Activated naive CD8-positive, alpha-beta T cell treated with anti-CD3 and anti-CD28 coated beads for 36 hours (primary cell): ENCODE measurements at places on chromosomes 4 and X. TPM values are rescaled to one million over a fixed set of nuclear protein-coding genes. Genes with fewer than 3 reads are reported as not detected.
A peak's percentile ranks its signal among the peaks of the same experiment; 100 is the strongest.

TAF7L gene
- not detected for total RNA-seq

CORIN gene
- not detected for total RNA-seq

F8A2 gene
- total RNA-seq = not detected

IL13RA1 gene
- total RNA-seq = 0.47 TPM

PNMA6F gene
- total RNA-seq = not detected

TAF1 gene
- total RNA-seq = 30.7 TPM

ABCE1 gene
- 210 TPM for total RNA-seq

SLC16A2 gene
- total RNA-seq = 0.68 TPM

PARM1 gene
- total RNA-seq = not detected

DNA sequence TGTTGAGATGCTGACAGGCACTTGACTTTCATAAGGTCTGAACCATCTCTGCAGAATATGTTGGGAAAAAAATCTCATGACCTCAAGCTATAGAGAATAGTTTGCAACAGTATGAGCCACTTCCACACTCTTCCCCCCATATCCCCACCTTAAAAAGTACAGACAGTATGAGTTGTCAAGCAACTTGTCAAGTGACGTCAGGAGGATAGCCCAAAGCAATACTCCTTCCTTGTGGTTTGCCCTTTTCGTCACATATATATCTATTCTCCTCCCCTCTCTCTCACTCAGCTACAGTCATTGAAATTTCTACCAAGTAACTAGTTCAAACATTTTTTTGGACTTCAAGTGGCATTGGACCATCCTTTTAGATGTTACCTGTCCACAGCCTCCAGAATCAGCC, 67.7 kb downstream of the MCF2 start:
- no peak overlapping the region for H3K27ac ChIP-seq
- no peaks in the 10 kb centered on the region for H3K36me3 ChIP-seq
- no peak overlapping the region for H3K4me3 ChIP-seq
- no peaks in the 10 kb centered on the region for H3K27me3 ChIP-seq
- DNase-seq = no peak

GRCh38 chr4:22670956-22671355, 21.8 kb upstream of the GBA3 start:
- H3K27me3 ChIP-seq = no peaks in the 10 kb centered on the region
- peaks cover 2% of the 10 kb centered on the region for H3K36me3 ChIP-seq
- H3K4me1 ChIP-seq = peaks cover 48% of the 10 kb centered on the region

- no peaks in the 10 kb centered on the region for H3K27me3 ChIP-seq
- H3K36me3 ChIP-seq = no peaks in the 10 kb centered on the region
- H3K4me1 ChIP-seq = peaks cover 7% of the 10 kb centered on the region
- no peak overlapping the region for H3K4me3 ChIP-seq
Measured at GRCh38 chrX:53795576-53795975, 109.1 kb upstream of the HUWE1 start.

DNA sequence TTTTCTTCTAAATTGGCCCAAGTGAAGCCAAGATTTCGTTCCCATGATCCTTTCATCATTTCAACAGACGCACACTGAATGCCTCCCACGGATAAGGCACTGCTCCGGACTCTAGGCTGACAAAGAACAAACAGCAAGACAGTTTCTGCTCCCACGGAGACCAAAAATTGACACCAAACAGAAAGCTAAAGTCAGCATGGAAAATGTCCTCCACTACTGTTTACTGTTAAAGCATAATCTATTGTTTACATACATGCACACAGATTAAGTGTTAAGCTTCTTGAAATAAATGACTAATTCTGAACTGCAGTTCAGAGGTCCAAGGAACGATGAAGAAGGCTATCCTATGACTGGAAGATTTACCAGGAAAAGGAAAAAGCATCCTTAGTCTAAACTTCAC, 199.6 kb downstream of the AASDH start:
- no peak for DNase-seq
- H3K4me3 ChIP-seq = no peak overlapping the region
- H3K4me1 ChIP-seq = no peaks in the 10 kb centered on the region
- no peaks in the 10 kb centered on the region for H3K36me3 ChIP-seq
- no peak overlapping the region for H3K27ac ChIP-seq

DNA sequence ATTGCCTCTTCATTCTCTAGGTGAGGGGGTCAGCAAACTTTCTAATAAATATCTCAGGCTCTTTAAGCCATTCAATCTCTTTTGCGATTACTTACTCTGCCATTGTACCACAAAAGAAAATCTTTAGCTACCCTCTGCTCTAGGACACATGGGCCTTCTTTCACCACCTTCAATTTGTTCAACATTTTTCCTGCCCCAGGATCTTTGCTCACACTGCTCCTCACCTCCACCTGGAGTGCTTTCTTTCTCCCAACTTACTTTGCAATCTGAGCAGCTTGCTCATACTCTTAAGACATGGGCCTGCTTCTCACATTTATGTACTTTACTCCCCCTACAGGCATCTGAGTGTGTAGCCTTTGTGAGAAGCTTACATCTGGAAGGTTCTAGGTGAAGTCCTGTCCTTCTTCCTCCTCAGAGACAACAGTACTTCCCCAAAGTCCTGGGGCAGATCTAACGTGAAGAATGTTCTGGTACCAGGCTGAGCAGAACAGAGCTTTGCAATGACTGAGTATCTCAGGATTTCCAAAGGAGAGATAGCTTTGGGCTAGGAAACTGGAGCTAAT, 55.0 kb upstream of the PRDM5 start:
- DNase-seq = no peak
- no peaks in the 10 kb centered on the region for H3K36me3 ChIP-seq
- H3K4me1 ChIP-seq = peaks cover 8% of the 10 kb centered on the region
- no peak overlapping the region for H3K4me3 ChIP-seq

GRCh38 chr4:127791391-127791790, 9.3 kb downstream of the HSPA4L start:
- no peak overlapping the region for H3K4me3 ChIP-seq
- H3K27me3 ChIP-seq = peaks cover 54% of the 10 kb centered on the region
- H3K4me1 ChIP-seq = no peaks in the 10 kb centered on the region
- no peak for DNase-seq
- H3K27ac ChIP-seq = no peak overlapping the region

DNA sequence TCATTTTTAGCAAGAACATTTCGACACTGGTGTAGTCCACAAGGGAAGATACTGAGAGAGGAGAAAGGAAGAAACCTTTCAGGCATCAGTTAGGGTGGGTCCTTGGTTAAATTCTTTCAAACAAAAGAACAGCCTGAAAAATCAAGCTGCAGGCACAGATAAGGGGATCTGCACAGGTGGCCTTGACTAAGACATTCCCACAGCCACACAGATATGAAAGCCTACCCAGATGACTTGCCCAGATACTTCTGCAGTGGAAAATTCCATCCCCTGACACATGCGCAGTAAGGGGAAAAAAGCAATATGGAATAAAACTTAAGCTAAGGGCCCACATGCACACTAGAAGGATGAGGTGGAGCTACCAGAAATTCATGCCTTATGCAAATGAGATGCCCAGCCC, 8.9 kb upstream of the TMEM165 start:
- H3K4me1 ChIP-seq = peaks cover 29% of the 10 kb centered on the region
- DNase-seq = no peak
- H3K27ac ChIP-seq = no peak overlapping the region
- no peaks in the 10 kb centered on the region for H3K27me3 ChIP-seq
- H3K4me3 ChIP-seq = no peak overlapping the region
- peaks cover 2% of the 10 kb centered on the region for H3K36me3 ChIP-seq

DNA sequence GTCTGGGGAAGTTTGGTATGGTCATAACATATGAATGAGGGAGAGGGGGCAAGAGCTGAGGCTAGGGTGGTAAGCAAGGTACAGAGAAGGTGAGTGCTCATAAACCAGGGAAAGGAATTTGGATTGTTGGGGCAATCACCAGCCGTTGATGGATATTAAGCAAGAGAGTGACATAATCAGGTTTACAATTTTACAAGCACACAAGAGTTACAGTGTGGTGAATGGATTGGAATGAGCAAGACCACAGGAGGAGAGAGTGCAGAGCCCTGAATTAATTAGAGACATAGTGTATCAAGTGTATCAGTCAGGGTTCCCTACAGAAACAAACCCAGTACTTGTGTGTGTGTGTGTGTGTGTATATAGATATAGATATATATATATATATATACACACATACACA, 18.7 kb upstream of the FMR1NB start:
- DNase-seq = no peak
- H3K27ac ChIP-seq = no peak overlapping the region
- no peaks in the 10 kb centered on the region for H3K27me3 ChIP-seq
- H3K36me3 ChIP-seq = peaks cover 1% of the 10 kb centered on the region

DNA sequence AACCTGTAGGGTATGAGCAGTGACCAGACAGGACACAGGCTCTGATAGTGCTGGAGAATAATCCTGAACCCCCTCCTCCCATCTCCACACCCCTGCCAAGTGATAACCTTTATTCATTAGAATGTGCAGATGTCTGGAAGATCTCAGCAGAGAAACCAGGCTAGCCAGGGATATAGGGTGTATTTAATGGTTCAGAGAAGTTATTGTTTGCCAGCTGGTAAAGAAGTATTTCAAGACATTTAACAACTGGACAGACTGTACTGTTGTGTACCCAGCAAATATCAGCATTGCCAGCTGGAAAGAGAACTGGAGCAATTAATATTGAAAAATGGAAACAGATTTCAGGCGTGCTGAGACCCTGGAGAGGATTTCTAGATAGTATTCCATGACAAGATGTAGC, 94.5 kb downstream of the RASGEF1B start:
- peaks cover 42% of the 10 kb centered on the region for H3K27me3 ChIP-seq
- DNase-seq = no peak
- no peak overlapping the region for H3K27ac ChIP-seq
- no peaks in the 10 kb centered on the region for H3K36me3 ChIP-seq
- H3K4me1 ChIP-seq = no peaks in the 10 kb centered on the region

DNA sequence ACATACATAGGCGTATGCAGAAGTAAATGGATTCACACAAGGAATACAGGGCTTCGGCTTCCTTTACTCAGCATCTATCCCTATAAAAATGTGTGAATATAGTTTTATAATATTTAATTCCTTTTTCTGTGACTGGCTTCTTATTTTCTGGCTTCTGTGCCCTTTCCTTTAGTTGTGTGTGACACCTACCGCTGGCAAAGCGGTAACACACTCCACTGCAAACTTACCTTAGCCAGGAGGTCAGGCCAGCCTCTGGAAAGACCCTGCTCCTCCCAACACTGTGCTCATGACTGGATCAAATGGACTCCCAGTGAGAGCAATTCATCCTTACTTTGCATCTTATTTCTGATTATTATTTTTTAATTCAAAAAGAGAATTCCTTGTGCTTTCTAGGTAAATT, 244.2 kb downstream of the ANK2 start:
- no peak for DNase-seq
- no peak overlapping the region for H3K27ac ChIP-seq
- peaks cover 3% of the 10 kb centered on the region for H3K27me3 ChIP-seq
- no peaks in the 10 kb centered on the region for H3K4me1 ChIP-seq
- no peaks in the 10 kb centered on the region for H3K36me3 ChIP-seq

DNA sequence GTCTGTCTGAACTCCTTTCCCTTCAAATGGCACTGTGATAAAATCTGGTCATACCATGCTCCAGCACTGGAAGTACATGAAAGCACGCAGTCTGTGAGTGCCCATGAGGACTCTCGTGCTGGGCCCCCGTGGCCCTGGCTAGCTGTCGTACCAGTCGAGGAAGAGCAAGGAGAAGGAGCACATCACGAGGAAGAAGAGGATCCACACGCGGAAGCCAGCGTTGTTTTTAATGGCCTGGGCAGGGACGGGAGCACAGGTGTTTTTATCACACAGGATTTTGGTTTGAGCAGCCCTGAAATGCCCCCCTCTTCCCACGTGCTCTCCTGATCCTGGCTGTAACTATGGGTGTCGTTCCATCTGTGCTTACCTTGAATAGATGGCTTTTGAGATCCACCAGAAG, 33.0 kb downstream of the NSG1 start:
- H3K4me1 ChIP-seq = peaks cover 21% of the 10 kb centered on the region
- no peak for DNase-seq
- peak overlapping the region; percentile 47 for H3K27ac ChIP-seq

- no peak for DNase-seq
- no peaks in the 10 kb centered on the region for H3K4me1 ChIP-seq
- no peak overlapping the region for H3K27ac ChIP-seq
- H3K36me3 ChIP-seq = no peaks in the 10 kb centered on the region
- H3K27me3 ChIP-seq = peaks cover 3% of the 10 kb centered on the region
Measured at GRCh38 chr4:114780205-114780604, 181.6 kb downstream of the UGT8 start.

DNA sequence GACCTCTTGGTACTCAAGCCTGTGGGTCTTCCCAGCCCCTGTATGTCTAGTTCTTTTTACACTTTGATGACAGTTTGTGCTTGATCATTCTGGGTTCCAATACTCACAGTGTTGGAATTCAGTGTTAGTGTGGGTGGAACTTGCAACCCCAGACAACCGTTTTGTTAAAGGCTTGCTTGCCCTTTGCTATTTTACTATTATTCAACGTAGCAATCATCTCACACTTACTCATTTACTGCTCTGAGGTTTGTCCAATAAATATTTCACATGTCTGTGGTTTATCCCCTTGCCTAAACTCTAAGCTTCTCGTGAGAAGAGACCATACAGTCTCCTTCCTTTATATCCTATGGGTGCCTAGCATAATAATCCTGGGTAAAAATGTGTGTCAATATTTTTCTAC, 15.3 kb downstream of the CCNG2 start:
- no peak overlapping the region for H3K27ac ChIP-seq
- H3K36me3 ChIP-seq = peaks cover 4% of the 10 kb centered on the region
- H3K27me3 ChIP-seq = no peaks in the 10 kb centered on the region
- no peaks in the 10 kb centered on the region for H3K4me1 ChIP-seq

DNA sequence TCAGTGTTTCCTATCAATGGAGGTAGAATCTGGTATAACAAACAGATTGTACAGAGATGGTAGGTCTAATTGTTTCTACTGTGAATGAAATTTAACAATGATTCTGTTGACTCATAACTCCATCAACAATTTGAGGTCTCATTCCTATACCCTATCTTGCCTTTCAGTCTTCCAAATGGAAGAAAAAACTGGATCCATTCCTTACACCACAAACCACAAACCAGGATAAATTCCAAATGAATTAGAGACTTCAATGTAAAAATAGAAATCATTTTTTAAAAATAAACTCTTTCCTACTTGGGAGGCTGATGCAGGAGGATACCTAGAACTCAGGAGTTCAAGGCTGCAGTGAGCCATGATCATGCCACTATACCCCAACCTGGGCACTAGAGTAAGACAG, 114.4 kb upstream of the WDR44 start:
- no peak overlapping the region for H3K27ac ChIP-seq
- H3K36me3 ChIP-seq = no peaks in the 10 kb centered on the region
- H3K4me3 ChIP-seq = no peak overlapping the region
- H3K4me1 ChIP-seq = no peaks in the 10 kb centered on the region
- peaks cover 5% of the 10 kb centered on the region for H3K27me3 ChIP-seq

GRCh38 chrX:12370497-12370986, 232.3 kb downstream of the FRMPD4 start:
- H3K36me3 ChIP-seq = no peaks in the 10 kb centered on the region
- H3K4me1 ChIP-seq = no peaks in the 10 kb centered on the region
- DNase-seq = no peak
- H3K27ac ChIP-seq = no peak overlapping the region

DNA sequence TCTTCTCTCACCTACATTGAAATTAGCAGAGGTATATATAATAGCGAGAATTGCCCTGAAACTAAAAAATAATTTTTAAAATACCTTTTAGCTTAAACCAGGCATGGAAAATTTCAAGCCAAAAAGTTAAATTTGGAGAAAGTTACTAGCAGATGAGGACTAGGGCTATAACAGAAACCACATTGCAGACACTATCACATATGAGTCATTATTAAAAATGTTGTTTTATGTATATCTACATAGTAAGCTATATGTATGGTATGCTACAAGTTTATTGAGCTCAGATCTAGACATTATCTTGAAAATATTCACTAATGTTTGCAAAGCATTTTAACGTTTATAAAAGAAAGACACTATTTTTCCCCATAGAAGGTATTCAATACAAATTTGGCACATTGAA, 147.8 kb downstream of the PAPSS1 start:
- H3K27ac ChIP-seq = no peak overlapping the region
- H3K27me3 ChIP-seq = peaks cover 6% of the 10 kb centered on the region
- no peak for DNase-seq
- no peak overlapping the region for H3K4me3 ChIP-seq
